ENCODE measurements at places on chromosomes 5 and 9.

DNA sequence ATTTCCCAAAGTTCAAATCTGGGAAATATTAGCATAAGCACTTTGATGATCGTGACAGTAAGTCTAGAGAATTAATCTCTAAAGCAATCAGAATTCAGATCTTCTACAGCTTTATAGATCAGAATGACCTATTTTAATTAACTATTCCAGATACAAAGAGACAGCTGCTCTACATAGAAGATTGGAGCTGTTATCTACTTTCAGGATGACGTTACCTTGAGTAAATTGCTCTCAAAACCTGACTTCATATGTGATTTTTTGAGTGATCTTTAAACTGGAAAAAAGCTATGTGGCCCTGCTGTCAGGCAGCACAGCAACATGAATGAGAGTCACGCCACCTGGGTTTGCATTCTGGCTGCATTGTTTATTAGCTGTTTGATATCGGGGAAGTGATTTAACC is 259.9 kb upstream of the CDH6 start:
- DNase-seq: no peak

DNA sequence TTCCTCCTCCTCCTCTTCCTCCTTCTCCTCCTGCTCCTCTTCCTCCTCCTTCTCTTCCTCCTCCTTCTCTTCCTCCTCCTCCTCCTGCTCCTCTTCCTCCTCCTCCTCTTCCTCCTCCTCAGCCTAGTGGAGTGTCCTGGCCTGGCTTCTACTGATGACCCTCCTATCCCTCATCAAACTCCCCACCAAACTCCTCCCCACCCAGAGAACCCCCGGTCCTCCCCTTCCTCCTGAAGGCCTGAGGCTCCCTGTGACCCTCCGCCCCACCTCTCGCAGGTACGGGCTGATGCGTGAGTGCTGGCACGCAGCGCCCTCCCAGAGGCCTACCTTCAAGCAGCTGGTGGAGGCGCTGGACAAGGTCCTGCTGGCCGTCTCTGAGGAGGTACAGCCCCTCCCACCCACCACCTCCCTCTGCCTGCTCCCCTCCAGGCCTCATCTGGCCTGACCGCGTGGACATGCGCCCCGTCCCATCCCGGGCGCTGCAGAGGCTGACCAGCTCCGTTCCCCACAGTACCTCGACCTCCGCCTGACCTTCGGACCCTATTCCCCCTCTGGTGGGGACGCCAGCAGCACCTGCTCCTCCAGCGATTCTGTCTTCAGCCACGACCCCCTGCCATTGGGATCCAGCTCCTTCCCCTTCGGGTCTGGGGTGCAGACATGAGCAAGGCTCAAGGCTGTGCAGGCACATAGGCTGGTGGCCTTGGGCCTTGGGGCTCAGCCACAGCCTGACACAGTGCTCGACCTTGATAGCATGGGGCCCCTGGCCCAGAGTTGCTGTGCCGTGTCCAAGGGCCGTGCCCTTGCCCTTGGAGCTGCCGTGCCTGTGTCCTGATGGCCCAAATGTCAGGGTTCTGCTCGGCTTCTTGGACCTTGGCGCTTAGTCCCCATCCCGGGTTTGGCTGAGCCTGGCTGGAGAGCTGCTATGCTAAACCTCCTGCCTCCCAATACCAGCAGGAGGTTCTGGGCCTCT is 10.6 kb downstream of the FGFR4 start:
- DNase-seq: no peak

- no peak for DNase-seq
These were observed 1.6 kb downstream of the FASTKD3 start for GRCh38 chr5:7867260-7867659.

- DNase-seq: no peak
These were observed 253.5 kb downstream of the RAB3C start for GRCh38 chr5:58836351-58836750.

GRCh38 chr9:29449306-29449705 is 1876.0 kb upstream of the C9orf72 start:
- DNase-seq: no peak

GRCh38 chr5:56763711-56764466 is 51.5 kb upstream of the MAP3K1 start:
- DNase-seq: peak; percentile 91

GRCh38 chr9:37683531-37684371 is 33.0 kb downstream of the FRMPD1 start:
- no peak for DNase-seq

DNA sequence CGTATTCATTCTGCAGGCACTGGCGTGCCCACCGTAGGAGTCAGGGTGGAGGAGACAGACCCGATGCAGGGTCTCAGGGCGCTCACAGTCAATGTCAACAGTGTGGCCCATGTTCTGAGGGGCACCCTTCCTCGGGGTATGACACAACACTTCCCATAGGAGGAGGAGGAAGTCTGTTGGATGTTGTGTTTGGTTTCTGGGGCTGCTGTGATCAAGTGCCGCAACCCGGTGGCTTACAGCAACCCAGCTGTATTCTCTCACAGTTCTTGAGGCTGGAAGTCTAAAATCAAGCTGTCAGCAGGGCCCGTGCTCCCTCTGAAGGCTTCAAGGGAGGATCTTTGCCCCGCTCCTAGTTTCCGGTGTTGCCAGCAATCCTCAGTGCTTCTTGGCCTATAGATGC is 5.6 kb upstream of the HNRNPAB start:
- DNase-seq: no peak

GRCh38 chr5:63131626-63132285 is 553.1 kb downstream of the LRRC70 start:
- DNase-seq: no peak

DNA sequence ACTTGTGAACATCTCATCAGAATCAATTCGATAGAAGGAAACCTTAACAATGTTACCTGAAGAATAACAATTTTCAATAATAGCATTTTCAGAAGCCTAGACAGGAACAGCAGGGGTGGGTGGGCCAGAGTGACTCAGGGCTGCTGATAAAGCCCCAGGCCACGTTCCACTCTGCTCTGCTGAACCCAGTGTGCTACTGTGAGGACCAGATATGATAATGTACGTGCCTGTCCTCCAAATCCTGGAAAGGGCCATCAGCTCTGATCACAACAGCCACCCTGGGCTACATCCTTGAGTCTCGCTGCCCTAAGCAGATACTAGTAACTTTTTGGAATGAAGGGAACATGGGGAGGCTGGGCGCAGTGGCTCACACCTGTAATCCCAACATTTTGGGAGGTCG is 91.3 kb downstream of the PRRT1B start:
- no peak for DNase-seq

- DNase-seq: no peak
These were observed 174.9 kb upstream of the HMHB1 start for GRCh38 chr5:143636931-143637528.

DNA sequence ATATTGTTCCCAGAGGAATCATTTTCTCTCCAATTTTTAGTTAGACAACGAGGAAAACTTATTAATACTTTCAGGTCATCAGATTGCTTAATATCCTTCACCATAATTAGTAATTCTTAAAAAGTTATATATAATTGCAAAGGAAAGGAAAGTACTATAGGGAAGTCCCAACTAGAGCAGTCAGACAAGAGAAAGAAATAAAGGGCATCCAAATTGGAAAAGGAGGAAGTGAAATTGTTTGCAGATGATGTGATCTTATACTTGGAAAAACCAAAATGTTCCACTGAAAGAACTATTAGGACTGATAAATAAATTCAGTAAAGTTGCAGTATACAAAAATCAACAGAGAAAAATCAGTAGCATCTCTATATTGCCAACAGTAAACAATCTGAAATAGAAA is 223.5 kb upstream of the MEF2C start:
- no peak for DNase-seq

- DNase-seq: no peak
These were observed 136.0 kb downstream of the SCAMP1 start for GRCh38 chr5:78496373-78496772.

- DNase-seq: no peak
These were observed 54.1 kb downstream of the MRPS30 start for GRCh38 chr5:44862808-44863207.

- no peak for DNase-seq
These were observed 30.4 kb downstream of the GADD45G start for GRCh38 chr9:89634995-89635742.

GRCh38 chr5:9231842-9232241 is 314.0 kb downstream of the SEMA5A start:
- no peak for DNase-seq

GRCh38 chr9:131180454-131180853 is 55.1 kb downstream of the NUP214 start:
- DNase-seq: no peak

Data from SIG-M5 (cell line).